NCI-H2107 (cell line): ENCODE measurements at places on chromosomes 11 and 22.

DNA sequence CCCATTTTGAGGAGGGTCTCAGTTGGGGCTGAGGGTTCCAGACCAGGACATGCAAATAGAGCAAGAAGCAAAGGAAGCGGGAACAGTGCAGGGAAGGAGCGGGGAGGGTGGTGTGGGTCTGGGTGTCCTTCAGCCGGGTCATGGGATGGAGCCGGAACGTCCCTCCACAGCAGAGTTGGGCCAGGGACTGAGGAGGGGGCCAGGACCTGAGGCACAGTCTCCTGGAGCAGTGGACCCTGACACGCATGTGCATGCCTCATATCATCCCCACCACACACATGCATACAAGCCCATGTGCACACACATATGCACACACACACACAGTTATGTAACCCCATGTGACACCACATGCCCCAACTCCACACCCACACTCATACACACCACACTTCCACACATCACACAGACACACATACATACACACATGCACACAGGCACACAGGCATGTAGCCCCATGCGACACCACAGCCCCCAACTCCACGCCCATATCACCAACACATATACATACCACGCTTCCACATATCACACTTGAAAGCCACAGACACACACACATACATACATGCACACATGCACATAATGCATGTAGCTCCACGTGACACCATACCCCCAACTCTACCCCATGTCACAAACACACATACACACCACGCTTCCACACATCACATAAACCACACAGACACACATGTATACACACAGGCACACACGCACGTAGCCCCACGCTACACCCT is 1026.6 kb downstream of the BRD1 start:
- DNase-seq = no peak

- DNase-seq = no peak
Observed at GRCh38 chr11:9250139-9250582, 15.0 kb downstream of the DENND5A start.

DNA sequence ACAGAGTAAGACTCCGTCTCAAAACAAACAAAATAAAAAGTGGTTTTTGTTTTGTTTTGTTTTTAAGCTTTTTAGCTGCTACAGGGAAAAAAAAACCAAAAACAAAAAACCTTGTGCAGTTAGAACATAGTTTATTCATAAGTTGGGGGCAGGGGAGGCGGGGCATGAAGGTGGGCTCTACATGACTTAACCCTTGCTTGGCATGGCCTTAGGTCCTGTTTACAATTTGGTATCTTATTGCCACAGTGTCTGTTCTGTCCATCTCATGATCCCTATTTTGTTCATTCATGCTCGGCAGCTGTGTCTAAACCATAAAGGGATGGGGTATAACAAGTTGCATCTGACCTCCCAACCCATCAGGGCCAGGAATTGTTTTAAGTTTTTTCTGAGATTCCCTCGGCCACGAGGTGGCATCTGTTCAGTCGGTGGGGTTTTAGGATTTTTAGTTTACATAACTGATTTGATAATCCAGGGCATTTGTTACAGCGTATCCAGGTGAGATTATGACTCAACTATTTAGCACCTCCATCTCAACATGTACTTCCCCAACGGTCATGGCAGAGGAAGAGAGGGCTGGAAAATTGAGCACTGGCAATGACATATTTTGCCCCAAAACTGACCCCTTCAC is 6.9 kb downstream of the AP5B1 start:
- no peak for DNase-seq

- no peak for DNase-seq
Observed at GRCh38 chr22:20583471-20583922, 76.1 kb downstream of the MED15 start.

GRCh38 chr11:19827399-19828135 is 114.9 kb downstream of the NAV2 start:
- no peak for DNase-seq

DNA sequence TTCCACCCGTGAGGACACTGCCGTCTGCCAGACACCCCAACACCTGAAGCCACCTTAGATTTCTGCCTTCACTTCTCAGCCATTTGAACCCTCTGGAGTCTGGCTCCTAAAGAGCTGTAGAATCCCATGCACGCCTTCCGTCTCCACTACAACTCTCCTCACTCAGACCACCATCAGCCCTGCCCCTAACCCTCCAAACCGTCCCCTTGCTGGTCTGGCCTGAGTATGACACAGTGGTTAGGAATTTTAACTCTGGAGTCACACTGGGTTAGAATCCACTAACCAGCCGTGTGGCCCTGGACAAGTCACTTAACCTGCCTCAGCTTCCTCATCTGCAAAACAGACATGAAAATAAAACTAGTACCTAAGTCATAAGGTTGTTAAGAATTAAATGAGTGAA is 3.0 kb downstream of the CNIH2 start:
- no peak for DNase-seq

GRCh38 chr11:35663408-35663702 is 780 bp downstream of the TRIM44 start:
- no peak for DNase-seq

GRCh38 chr11:108160970-108161566 is 39.7 kb downstream of the ACAT1 start:
- no peak for DNase-seq

GRCh38 chr11:55726715-55727324 is 46.4 kb upstream of the OR5D13 start:
- DNase-seq = no peak

DNA sequence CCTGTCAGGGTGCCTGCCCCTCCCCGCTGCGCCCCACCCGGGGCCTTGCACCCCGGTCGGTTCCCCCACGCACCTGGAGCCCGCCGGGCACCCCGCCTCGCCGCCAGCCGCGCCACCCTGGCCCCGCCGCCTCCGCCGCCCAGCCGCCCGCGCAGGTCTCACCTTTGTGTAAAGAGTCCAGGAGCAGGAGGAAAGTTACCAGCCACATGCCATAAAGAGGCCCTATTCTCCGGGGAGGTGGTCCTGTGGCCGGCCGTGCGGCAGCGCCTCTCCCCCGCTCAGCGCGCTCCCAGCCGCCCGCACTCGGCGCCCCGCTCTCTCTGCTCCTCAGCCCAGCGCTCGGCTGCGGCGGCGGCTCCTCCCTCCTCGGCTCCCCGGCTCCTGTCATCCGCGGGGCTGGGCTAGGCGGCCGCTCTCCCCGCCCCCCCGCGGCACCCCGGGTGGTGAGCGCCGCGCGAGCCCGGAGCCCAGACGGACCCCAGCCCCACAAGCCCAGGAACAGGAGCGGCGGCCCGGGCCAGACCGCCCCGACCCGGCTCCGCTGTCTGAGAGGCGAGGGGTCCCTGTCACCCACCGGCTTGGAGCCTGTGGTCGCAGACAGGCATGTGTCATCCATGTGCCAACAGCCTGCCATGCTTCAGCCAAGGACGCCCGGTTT is at the start of gene DSCAML1:
DSCAML1 (minus strand) TSS at position 345 of the 658 bp plus-strand sequence; CDS start at position 208, 137 bp downstream.
- DNase-seq = no peak

- no peak for DNase-seq
Observed at GRCh38 chr22:31585161-31585859, 76.7 kb downstream of the PISD start.

- no peak for DNase-seq
Observed at GRCh38 chr11:95625164-95625900, 164.2 kb downstream of the FAM76B start.

DNA sequence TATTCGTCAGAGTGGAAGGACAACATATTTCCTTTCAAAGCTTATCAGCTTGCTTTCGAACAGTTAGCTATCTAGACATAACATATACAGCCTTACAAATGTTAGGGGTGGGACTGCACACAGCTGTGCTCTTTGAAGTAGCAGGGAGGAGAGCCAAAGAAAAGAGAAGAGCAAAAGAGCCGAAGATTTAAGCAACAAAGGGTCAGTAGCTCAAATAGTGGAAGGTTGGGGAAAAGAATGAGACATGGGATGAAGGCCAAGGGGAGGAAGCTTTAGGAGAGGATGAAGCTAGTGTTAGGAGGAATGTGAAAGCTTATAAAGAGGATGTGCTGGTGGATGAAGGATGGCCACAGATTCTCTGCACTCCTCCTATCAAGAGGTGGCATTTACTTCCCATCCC is 31.8 kb upstream of the IGSF22 start:
- no peak for DNase-seq

- DNase-seq = no peak
Observed at GRCh38 chr22:44242946-44243724, 62.4 kb downstream of the PARVG start.

- no peak for DNase-seq
Observed at GRCh38 chr11:66126064-66126463, 56.0 kb downstream of the PACS1 start.

DNA sequence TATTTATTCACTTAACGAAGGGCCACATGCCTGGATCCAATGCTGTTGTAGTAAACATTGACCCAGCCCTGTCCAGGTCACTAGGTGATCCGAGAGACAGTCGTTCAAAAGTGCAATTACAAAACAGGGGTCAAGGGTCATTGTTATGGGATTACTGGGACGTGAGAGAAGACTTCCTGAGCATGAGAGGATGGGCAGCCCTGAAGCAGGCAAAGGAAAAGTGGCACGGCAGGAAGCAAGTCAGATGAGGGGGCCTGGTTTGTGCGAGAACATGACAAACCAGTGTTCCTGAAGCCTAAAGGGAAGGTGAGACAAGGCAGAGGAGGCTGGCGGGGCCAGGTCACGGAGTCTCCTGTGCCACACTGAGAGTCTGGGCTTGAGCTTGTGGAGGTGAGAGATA is 15.8 kb upstream of the MMP20 start:
- no peak for DNase-seq

DNA sequence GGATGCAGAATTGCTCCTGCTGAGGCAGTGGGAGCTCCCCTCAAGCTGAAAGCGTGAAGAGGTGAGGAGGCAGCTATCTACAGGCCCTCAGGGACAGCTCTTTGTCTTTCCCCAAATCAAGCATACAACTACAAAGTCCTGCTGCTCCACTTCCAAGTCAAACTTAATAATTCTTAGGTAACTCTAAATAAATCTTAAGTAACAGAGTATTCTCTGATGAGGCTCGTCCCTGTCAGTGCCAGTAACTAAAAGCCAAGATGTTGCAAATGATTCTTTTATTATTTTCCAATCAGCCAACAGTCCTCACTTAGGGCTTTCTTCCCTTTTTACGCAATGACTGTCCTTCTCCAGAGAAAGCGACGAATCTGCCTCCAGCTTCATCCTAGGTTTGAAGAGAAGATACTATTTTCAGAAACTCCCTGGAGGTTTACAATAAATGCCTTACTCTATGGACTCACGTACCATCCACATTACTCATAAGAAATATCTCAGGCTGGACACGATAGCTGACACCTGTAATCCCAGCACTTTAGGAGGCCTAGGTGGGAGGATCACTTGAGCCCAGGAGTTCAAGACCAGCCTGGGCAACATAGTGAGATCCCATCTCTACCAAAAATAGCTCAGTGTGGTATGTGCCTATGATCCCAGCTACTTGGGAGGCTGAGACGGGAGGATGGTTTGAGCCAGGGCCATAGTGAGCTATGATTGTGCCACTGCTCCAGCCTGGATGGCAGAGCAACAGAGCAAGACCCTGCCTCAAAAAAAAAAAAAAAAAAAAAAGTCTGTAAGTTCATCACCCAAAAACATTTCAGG is 3.1 kb upstream of the C22orf39 start:
- DNase-seq = no peak

DNA sequence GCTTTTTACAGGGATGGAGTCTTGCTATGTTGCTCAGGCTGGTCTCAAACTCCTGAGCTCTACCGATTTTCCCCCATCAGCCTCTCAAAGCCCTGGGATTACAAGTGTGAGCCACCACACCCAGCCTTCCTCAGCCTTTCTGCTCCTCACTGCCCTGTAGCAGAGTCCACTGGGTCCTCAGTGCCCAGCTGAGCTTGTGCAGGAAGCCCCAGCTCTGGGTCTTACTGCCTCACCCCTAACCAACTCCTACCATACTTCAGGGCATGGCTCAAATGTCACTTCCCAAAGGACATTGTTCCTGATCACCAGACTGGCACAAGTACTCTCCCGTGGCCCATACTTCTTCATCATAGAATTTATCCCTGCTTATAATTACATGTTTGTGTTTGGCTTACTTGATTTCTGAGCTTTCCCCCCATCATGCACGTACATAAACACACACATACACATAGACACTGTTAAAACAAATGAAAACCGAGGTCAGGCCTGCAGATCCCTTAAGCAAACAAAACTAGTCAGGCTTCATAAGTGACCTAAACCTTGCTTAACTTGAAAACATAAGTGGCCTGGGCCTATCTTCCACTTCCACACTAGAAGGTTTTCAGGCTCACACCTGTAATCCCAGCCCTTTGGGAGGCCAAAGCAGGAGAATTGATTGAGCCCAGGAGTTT is 14.0 kb upstream of the SLC43A3 start:
- DNase-seq = no peak

DNA sequence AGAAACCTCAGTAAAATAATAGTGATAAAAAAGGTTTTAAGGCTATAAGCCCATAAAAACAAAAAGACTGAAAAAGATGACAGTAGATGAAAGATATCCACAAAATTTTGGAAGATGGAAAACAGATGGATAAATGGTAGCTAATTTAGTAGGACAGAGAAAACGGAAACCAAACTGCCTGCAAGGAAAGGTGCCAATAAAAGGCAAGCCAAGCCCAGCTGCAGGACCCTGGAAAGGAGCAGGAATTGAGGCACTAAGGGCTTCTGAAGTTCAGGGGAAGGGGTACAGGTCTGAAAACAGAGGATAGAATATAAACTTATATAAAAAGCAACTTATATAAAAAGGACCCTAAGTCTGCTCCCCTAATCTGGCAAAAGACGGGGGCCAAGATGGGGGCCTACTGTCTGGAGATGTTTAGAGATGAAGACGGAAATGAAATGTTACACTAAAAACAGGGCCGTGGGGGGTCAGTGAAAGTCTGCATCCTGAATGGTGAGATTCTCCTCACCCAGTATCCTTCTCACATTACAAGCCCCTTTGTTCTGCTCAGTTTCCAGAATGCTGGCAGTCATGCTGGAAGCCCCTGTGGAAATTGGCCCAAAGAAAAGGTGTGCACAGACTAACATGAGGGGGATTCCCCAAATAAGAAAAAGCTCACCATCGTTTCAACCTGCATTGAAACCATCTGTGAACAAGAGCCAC is 269.3 kb upstream of the PITPNB start:
- no peak for DNase-seq
